ENCODE measurements at places on chromosomes 7 and 10.

DNA sequence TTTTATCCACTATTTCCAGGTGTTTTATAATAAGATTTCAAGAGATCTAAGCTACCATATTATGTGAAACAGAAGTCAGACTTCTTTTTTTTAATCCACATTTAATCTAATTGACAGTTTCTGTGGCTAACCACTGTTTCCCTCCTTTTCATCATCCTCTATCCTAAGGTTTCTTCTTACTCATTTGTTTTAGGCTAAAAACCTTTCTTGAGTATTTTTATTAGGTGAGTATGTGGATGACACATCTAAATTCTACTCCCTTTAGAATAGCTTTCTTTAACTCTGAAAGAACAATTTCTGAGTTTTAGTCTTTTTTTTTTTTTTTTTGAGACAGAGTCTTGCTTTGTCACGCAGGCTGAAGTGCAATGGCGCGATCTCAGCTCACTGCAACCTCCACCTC lies 62.7 kb downstream of the NPY start:
- H3K4me1 ChIP-seq = peaks cover 6% of the 10 kb centered on the region
- DNase-seq = no peak
- no peak overlapping the region for H3K4me3 ChIP-seq
- H3K27ac ChIP-seq = no peak overlapping the region

DNA sequence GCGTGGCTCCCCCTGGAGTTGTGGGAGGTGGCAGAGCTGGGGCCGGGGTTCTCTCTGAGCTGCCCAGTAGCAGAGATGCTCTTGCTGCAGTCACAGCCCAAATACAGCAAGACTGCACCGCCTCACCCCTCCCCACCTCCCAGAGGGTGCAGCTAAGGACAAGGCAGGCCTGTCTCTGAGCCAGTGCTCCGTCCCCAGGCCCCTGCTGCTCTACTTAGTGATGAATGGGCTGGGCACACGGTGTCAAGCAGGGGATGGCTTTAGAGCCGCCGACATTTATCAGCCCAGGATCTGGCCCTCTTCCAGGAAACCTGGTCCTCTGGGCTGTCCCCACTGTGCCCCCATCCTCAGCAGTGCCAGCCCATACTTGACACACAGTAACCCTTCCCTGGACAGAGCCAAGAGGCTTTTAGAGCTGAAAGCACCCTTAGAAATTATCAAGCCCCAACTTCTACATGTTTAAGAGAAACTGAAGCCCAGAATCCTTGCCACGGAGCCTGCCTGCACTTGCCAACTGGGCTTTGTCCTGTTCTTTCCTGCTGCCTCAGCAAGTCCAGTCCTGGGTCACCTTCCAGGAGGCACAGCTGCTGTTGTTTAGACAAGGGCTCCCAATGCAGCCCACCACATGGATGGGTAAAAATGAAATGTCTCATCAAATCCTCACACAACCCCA lies 137.1 kb upstream of the UNC5B start:
- peak; percentile 59 for DNase-seq
- no peak overlapping the region for H3K27ac ChIP-seq
- no peak overlapping the region for H3K4me3 ChIP-seq
- no peaks in the 10 kb centered on the region for H3K4me1 ChIP-seq
- H3K27me3 ChIP-seq = no peaks in the 10 kb centered on the region

DNA sequence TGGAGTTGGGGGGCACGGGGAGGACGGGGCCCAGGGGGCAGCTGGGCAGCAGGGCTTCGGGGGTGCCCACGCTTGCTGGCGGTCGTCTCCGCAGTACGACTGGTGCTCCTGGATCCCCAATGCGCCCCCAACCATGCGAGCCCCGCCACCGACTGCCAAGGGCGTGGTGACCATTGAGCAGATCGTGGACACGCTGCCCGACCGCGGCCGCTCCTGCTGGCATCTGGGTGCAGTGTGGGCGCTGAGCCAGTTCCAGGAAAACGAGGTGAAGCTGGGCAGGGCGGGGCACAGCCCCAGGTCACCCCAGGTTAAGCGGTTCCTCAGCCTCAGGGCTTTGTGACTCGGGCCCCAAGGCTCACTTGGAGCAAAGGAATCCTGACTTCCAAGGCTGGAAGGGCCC lies 70.0 kb downstream of the ALOX5 start:
- no peak overlapping the region for H3K27ac ChIP-seq
- H3K27me3 ChIP-seq = no peaks in the 10 kb centered on the region
- no peaks in the 10 kb centered on the region for H3K4me1 ChIP-seq
- H3K4me3 ChIP-seq = no peak overlapping the region
- peak; percentile 41 for DNase-seq

DNA sequence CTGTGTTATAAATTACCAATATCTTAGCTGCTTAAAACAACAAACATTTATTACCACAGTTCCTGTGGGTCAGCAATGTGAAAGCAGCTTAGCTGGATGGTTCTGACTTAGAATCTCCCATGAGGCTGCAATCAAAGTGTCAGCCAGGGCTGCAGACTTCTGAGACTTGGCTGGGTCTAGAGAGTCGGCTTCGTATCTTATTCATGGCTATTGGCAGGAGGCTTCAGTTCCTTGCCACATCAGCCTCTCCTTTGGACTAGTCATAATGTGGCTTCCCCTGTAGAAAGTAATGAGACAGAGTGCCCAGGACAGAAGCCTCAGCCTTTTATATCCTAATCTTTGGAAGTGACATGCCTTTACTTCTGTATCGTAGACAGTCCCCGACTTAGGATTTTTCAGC lies 27.3 kb downstream of the RALA start:
- H3K27me3 ChIP-seq = no peaks in the 10 kb centered on the region
- H3K4me3 ChIP-seq = no peak overlapping the region
- H3K4me1 ChIP-seq = no peaks in the 10 kb centered on the region
- H3K27ac ChIP-seq = no peak overlapping the region
- no peak for DNase-seq
- peaks cover 7% of the 10 kb centered on the region for H3K36me3 ChIP-seq

DNA sequence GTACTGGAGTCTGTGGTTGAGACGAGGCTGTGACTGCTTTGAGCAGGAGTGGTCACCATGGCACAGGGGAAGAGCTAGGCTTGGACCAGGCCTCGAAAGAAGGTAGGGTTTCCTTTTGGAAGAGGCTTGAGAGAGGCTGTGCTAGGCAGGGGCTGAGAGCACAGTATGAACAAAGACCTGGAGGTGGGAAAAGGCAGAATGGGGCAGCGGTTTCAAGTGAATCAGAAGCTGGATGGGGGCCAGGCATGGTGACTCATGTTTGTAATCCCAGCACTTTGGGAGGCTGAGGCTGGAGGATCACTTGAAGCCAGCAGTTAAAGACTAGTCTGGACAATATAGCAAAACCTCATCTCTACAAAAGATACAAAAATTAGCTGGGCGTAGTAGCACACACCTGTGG lies 65.9 kb downstream of the CLIP2 start:
- no peaks in the 10 kb centered on the region for H3K4me1 ChIP-seq
- peaks cover 46% of the 10 kb centered on the region for H3K36me3 ChIP-seq
- no peak overlapping the region for H3K4me3 ChIP-seq
- no peaks in the 10 kb centered on the region for H3K27me3 ChIP-seq
- H3K27ac ChIP-seq = no peak overlapping the region
- no peak for DNase-seq
